Stimulated activated CD8-positive, alpha-beta memory T cell treated with anti-CD3 and anti-CD28 coated beads, Interleukin-15, amount 100 ng/mL, for 4 hours (primary cell): ENCODE measurements at places on chromosomes 5 and 9.
A peak's percentile ranks its signal among the peaks of the same experiment; 100 is the strongest.

DNA sequence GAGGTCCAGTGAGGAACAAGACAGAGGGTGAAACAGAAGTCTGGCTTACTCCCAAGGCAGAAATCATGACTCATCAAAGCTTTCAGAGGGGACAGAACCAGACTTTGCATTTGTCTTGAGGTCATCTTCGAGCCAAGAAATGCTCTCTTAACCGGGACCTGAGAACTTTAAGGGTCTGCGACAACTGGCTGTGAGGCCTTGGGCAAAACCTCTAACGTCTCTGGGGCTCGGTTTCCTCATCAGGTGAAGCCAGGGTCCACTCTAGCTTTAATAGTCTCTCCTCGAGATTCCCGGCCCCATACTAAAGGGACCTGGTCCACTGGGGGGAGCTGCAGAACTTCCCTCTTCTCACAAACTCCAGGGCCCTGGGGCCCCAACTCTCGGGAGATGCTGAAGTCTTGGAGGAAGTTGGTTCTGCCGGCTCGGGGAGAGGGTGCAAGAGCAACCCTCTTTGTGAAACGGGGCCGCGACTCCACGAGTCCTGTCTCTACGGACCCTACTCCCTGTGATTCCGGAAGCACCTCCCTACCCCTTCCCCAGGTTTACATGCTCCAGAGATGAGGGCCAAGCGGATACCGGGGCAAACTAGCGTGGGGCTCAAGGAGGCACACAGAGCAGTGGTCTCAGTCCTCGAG is 2.6 kb downstream of the GLIS3 start:
- no peak for DNase-seq

GRCh38 chr5:129630101-129630500 is 117.8 kb upstream of the MINAR2 start:
- no peak for DNase-seq

DNA sequence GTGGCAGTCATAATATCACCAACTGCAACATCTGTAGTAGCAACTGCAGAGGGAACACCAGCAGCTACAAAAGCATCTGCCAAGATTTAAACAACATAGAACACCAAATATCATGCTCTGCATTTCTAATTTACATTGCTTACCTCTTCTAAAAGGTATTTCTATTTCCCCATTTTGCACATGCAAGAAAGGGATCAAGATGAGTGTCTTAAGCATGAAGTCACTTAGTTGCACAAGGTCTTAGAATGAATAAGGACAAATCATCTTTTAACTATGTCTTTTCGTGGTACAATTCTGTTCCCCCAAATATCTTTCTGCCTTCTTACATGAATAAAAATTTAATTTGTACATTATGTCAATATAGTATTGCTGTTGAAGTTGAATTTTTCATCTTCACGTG is 1746.4 kb downstream of the EFNA5 start:
- DNase-seq = no peak

DNA sequence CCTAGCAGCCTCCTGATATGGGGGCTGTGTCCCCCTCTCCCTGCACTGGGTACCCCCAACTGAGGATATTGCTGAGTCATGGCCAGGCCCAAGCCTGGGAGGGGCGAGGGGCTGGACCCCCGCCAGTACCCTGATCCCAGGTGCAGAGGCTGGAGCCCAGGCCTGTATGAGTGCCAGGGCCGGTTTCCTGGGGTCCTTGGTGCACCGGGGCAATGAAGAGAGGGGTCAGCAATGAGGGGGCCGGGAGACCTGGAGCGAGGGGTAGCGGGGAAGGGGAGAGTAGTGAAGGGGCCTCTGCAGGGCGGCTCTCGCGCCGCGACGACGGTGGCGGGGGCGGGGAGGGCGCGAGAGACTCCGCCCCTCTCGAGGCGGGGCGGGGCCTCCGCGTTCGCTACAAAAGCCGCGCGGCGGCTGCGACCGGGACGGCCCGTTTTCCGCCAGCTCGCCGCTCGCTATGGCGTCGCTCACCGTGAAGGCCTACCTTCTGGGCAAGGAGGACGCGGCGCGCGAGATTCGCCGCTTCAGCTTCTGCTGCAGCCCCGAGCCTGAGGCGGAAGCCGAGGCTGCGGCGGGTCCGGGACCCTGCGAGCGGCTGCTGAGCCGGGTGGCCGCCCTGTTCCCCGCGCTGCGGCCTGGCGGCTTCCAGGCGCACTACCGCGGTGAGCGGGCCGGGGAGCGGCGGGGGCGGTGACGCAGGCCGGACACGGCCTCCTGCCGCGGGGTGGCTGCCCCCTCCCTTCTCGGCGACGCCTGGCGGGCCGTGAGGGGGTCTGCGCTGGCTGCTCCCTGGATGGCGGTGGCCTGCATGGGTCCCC is at the start of gene SQSTM1:
TSS of gene SQSTM1 (plus strand) at position 423 of the 815 bp plus-strand sequence. CDS start at position 455, 32 bp downstream.
- peak; percentile 50 for DNase-seq

DNA sequence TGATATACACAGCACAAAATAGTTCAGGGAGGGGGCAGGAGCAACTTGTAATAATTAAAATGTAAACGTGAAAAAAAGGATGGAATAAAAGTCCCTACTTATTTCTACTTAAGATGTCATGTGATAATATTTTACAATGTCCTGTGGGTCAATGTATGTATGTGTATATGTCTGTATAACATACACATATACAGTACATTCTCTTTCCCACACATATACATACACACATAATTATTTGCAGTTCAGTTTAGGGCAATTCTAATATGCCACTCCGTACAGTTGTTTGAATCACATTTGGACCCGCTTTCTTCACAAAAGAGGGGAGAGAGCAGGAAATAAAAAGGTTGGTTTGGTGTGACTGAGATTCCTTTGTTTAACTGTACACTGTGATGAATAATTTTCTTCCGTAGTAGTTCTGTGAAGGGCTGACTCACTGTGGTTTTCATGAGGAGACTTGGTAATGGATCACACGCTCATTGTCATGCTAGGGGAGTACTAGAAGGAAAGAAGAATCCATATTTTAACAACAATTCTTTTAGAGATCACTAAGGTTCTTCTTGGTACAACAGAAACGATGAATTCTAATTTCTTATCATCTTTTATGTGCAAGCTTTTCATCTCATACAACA is 26.2 kb upstream of the ACOT12 start:
- DNase-seq = no peak

GRCh38 chr9:83304686-83305085 is 233.5 kb downstream of the FRMD3 start:
- no peak for DNase-seq

DNA sequence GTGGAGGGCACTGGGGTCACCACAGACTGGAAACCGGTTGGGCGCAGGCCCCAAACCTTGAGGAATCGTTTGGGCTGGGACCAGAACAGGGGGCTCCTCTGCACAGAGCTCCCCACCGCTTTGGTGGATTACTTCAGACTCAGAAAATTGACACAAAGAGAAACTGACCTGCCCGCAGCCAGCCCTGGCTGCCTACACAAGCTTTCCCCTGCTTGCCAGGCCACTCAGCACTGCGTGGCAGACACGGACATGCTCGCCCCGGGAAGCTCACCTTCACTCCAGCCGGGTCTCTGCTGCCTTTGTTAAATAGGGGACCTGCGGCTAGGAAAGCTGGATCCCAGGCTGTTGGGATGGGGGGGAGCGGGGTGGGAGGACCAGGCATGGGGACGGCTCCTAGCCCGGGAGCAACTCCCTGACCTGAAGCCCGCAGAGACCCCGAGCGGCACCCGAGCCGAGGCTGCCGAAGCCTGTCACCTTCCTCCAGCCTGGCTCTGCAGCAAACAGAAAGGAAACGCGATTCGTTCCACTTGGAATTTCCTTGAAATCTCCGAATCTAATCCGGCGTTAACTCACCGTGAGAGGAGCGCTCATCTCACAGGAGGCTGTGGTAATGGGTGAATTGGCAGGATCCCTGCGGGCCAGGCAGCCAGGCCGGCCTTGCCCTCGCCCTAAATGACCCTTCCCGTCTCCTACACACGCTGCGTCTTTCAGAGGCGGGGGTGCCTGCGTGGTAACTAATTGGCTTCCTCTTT is 8.8 kb downstream of the PAX5 start:
- no peak for DNase-seq

GRCh38 chr5:142296914-142297417 is 27.9 kb downstream of the SPRY4 start:
- DNase-seq = no peak

- DNase-seq = no peak
These were observed 36.3 kb upstream of the OTULINL start for GRCh38 chr5:14545308-14545707.

DNA sequence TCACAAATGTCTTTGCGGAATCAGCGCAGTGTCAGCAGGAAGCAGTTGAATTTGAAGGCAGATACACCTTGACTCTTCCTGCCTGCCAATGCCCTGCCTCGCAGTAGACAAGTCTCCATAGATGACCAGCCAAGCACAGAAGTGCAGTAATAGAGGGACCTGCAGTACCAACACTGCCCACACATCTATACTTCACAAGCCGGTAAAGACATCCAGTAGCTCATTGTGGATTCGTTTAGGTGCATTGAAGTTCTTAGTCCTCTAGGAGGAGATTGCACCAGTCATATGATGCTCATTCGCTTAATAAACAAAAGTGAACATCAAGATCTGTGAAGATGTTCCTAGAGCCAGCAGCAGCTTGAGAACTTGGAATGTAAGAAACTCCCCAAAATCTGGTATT is 7.1 kb upstream of the IFNA2 start:
- DNase-seq = no peak

DNA sequence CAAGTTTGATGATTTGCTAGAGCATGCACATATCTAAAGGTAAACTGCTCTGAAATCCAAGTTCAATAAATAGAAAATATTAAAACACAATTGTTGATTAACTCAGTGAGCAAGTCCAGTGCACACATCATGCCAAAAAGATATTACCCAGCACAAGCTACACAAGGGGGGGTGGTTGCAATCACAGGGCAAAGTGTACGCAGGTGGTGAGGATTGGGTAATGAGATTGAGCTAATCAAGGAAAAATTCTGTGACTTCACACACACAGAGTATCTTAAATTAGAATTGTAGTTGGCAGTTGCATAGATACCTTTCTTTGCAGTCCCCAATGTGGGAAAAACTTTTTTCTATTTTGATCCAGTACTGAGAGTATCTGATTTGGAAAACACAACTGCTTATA is 156.1 kb upstream of the NTRK2 start:
- no peak for DNase-seq

DNA sequence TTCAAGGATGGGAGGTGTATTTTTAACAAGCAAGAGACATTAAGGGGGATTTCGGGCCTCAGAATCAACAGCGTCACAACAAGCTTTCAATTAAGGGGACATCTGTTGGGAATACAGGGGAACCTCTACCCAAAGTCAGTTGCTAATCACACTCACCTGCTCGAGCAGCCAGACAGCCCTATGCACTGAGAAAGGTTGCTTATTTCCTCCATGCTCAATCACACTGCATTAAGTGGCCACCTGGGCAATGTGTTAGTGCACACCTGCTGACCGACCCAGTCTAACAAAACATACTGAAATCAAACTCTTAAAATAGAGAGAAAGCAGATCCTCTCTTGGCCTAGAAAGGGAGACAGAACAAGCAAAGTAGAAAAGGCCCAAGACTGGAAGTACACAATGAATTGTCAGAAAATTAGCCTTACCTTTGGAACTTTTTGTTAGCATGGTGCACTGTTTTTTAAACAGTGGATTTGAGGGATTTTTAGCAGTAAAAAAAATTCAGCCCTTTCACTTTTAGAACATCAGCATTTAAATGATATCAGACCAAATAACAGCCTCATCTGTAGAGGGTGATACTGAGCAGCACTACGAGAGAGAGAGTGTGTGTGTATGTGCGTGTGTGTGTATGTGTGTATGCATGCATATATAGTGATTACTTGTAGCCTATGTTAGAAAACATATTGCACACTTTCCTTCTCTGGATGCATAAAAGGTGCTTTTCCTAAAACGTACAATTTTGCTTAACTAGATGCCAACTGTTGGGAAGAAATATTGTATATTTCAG is 1118.6 kb upstream of the DMAC1 start:
- no peak for DNase-seq

- DNase-seq = no peak
These were observed 92.1 kb downstream of the DAB2IP start for GRCh38 chr9:121743441-121744001.

DNA sequence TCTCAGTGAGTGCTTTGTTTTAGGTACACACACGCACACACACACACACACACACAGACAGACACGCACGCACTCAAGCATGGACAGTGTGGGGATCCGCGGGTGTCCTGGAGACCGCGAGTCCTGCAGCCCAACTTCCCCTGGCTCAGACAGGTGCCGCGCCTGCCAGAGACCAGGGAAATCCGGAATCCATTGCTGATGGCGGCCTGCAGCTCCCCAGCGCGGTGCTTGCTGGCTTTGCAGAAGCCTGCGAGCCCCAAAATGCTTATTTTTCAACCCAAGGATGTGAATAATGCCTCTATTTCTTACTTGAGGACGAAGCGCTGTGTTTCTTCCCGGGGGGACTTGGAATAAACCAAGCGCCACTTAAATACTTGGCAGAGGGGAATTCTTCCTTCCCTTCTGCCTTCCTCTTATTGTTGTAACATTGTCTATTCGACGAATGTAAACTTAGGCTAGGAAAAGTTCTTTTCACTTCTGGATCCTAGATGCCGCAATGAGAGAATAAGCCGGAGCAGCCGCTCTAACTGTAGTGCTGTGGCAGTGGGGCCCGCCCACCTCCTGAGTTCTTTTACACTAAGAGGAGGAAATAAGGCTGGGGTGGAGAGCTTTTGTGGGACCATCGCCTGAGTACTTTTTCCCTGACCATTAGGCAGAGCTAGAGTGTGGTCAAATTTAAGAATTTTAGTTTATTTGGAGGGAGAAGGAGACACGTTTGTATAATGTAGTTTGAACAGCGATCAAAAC is 802 bp downstream of the ITGA2 start:
- DNase-seq = no peak

DNA sequence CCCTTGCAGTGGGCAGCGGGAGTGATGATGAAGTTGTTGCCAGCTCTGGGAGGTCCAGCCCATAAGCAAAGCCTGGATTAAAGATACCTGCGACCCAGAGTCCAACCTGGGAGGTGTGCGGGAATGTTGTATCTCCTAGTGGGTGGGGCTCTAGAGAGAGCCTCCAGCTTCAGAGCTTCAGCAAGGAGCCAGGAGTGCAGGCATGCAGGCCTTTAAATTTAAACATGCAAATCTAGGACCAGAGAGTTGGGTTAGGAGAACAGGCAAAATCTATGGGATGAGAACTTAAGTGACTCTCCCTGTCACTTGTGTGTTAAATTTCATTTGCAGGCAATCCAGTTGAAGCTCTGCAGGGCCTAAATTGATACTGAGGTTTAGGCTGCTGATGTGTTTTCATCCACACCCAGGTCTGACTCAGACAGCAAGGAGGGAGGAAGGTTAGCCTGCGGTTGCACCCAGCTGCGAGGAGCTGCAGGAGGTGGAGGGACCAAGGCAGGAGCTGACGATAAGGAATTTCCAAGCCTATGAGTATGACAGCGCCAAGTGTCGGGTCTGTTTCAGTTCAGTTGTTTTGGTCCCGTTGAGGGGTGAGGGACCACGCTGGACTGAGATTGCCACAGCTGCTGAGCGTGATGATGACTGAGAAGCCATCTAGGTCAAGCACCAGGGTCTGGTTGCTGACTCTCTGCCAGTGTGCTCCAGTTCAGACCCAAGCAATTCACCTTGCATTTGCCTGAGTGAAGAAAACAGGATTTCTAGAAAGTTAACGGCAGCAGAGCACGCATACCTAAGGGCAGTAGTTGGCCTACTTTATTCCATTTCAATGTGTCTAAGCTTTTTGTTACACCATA is 243.0 kb downstream of the ICE1 start:
- DNase-seq = no peak

GRCh38 chr5:168301593-168302390 is 10.3 kb downstream of the WWC1 start:
- DNase-seq = no peak

- no peak for DNase-seq
These were observed 28.1 kb upstream of the UGCG start for GRCh38 chr9:111868475-111868874.
